NT2/D1 (cell line): ENCODE measurements at places on chromosomes 13 and 19.

- DNase-seq: no peak
These were observed 23.7 kb downstream of the KLF5 start for GRCh38 chr13:73082471-73082870.

DNA sequence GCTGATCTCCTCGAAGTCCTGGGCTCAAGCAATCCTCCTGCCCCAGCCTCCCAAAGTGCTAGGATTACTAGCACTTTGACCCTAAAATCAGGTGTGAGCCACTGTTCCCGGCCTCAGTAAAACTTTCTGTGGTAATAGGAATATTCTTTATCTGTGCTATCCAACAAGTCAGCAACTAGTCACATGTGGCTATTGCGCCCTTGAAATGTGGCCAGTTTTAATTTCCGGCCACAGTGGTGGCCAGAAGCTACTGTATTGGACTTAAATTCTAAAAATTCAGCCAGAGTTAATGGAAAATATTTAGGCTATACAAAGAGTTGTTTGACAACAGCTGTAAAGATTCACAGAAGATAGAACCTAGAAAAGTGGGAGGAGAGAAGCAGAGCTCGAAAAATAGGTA, 30.0 kb downstream of the KEAP1 start:
- no peak for DNase-seq

GRCh38 chr19:12085074-12085818, 20.7 kb downstream of the ZNF844 start:
- no peak for DNase-seq

DNA sequence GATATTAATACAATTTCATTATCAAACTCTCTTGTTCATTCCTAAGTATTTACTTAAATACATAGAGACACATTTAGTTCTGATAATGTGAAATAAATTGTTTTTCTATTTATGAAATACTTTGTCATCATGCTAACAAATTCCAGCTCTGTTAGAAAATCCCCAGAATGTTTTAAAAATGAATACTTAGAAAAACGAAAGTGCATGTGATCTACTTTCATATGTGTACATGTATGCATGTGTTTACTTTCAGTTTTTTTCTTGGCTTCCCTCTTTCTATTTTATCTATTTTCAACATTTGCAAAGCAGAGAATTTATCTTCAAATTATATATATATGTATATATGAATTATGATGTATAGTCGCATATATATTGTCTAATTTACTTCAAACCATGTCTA, 1110.0 kb upstream of the PCDH20 start:
- no peak for DNase-seq

DNA sequence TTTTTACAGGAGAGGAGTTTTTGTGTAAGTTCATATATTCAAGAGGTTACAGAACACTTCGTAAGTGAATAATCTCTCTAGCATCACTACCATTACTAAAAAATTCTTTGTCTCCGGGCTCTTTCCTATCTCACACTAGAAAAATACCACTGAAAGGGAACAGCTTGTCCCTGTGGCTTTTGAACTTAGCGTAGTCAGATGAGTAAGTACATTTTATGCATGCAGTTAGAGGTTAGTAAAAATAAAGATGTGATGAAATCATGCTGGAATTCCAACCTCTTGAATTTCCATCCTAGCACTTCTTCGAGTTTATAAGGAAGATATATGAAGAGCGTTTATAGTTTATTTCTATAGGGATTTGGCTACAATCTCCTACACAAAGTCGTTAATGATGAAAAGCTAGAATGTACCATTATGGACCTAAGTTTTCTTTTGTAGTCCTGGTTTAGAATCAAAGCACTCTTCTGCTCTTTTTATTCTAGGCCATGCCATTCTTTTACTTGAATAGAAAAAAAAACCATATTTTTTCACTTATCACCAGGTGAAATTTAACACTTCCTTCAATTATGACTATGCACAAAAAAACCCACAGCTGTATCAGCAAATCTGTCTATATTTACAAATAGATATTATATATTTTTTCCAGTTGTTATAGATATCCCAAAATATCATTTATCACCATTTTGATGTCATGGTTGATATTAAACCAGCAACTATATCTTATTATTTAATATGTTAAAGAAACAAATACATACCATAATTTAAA, 139.9 kb upstream of the PCDH9 start:
- DNase-seq: no peak

GRCh38 chr19:35862528-35862927, 5.8 kb downstream of the KIRREL2 start:
- DNase-seq: no peak

- DNase-seq: no peak
These were observed 3.0 kb upstream of the WDFY2 start for GRCh38 chr13:51581148-51581820.

DNA sequence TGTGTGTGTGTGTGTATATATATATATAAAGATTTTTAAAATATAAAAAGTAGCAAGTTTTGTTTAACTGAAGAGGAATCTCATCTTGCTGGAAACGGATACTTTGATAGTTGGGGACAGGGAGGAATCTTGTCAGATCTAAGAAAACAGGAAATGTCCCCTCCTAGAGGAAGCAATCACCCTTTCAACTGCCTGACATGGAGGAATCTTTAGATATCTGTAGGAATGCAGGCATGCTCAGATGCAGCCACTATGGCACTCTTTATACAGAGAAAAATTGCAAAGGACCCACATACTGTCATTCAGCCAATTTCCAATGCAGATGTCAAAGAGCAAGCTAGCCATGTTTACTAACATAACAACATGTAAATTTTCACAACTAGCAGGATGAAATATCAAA, 38.8 kb downstream of the ZNF611 start:
- DNase-seq: no peak

GRCh38 chr13:102504002-102504401, 92.8 kb upstream of the TPP2 start:
- DNase-seq: no peak

- DNase-seq: peak; percentile 97
These were observed at the start of gene TM9SF2 for GRCh38 chr13:99501184-99501847. TM9SF2 (plus strand) TSS chr13:99501472; CDS start chr13:99501607, 135 bp downstream.

- no peak for DNase-seq
These were observed 149.2 kb downstream of the MYCBP2 start for GRCh38 chr13:77177646-77178045.

DNA sequence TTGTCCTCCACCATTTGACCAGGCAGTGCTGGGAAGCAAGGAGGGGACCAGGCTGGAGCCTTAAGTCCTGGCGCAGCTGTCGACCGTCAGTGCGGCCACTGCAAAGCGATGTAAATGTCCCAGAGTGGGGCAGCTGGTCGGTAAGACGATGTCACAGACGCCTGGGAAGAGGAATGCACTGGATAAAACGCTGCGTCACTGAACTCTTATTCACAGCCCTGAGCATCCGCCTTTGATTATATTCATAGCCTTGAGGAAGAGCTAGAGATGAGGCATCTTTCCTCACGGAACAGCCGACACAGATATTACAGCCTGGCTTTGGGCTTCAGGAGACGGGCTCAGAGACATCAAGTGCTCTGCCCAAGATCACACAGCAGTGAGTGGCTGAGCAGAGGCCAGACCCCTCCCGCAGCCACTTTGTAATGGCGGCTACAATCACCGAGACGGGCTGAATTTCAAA, 17.6 kb upstream of the TUBGCP3 start:
- DNase-seq: no peak

DNA sequence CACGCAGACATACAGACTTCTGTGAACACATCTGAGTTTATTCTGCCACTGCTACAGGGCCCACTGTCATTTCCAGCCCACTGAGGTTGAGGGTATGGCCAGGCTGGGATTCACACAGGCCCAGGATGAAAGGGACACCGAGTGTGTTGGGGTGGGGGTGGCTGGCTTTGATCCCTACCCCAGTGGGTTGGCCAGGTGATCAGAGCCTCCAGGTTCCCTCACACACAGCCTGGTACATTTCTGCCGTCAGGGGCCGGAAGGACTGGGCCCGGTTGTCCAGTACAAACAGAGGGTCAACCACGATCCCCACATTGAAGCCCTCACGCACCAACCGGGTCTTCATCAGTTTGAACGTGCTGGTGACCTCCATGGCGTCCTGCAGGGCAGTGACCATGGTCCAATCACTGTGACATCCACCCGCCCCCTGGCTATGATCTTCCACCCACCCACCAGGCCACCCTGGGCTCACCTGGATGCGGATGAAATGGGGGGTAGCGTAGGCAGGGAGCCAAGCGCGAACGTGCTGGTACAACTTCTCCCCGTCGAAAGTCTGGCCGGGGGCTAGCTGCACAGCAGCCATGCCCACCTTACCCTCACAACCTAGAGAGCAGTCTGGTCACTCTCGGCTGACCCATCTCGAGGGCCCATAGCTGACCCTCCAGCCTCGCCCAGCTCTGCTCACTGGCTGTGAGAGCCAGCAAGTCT, 13.3 kb downstream of the SLC27A5 start:
- DNase-seq: no peak

DNA sequence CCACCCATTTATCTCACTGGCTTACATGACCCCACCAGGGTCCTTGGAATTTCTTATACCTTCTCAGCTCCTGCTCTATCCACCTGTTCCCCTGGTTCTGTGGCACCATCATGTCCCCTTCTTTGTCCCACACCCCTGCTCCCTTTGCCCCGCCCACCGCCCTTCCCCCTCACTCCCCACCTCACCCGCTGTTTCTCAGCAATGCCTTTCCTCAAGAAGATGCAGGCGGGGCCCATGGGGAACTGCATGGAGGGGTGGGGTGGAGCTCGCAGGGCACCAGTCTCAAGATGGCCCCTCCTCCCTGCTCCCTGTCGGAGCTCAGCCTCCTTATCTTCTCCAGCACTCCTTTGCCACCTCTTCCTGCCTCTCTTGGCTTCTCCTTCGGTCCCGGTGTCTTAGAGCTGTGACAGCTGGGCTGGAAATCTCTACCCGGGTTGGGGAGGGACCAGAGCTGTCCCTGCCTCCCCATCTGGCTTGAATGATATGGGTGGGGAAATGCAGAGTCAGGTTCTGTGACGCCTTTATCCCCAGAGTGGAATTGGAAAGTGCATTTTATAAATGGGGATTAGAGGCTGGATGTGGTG, at the start of gene CABP5:
Gene CABP5 (minus strand): TSS at position 405 of the 584 bp plus-strand sequence. CDS start 157 bp downstream, at position 248.
- no peak for DNase-seq

GRCh38 chr19:43482193-43482592, 16.8 kb upstream of the LYPD3 start:
- no peak for DNase-seq

DNA sequence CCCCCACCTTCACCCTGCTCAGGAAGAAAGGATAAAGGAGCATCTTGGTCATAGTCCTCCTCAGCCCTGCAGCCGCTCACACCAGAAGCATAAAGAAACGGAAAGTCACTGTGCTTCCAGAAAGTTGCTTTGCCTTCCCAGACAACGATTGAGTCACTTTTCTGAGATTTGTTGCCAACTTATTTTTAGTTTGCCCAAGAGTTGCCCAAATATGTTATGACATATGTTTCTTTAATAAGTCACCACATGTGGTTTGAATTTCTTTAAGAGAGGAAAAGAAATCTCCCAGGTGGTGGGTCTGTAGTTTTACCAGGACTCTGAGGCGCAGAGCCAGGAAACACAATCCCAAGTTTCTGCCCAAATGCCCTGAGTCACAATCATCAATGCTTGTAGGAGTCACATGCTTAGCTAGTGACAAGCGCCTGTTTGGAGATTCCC, 63.4 kb upstream of the LRCH1 start:
- no peak for DNase-seq

GRCh38 chr13:112845511-112846144, 123.4 kb upstream of the MCF2L start:
- no peak for DNase-seq

- DNase-seq: no peak
These were observed 3.1 kb downstream of the ZNF69 start for GRCh38 chr19:11890634-11891033.

DNA sequence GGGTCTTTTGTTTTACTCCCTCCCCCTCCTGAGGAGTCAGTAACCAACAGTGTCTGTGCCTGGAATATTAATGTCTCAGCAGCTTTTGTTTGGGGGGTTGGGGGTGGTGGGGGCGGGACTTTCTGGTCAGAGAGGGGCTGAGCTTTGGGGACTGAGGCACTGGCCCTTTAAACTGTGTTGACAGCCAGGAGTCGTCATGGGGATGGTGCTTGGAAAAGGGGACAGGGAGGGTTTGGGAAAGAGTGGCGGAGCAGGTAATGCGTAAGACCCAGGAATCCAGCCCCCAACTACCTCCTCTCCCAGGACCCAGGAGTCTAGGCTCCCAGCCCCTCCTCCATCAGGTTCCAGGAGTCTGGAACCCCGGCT, 5.2 kb downstream of the CADM4 start:
- no peak for DNase-seq

- DNase-seq: no peak
These were observed 68.0 kb upstream of the GPR183 start for GRCh38 chr13:99374994-99375737.

GRCh38 chr19:18541258-18541991, 1.9 kb downstream of the FKBP8 start:
- no peak for DNase-seq

DNA sequence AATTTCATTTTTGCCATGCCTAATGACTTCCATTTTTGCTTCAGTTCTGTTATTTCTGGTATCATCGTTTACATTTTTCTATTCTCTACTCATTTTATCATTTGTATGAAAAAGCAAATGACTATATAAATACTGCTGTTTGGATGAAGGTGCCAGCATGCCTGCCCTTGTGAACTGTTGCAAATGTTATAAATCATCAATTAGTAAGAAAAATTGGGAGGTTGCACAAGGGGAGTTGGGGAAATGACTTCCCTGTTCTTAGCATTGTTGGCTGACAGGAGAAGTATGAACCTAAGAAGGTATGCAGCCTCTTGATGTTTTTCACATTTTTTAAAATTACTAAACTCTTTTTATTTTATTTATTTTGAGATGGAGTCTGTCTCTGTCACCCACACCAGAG, 15.1 kb downstream of the SAFB start:
- no peak for DNase-seq

DNA sequence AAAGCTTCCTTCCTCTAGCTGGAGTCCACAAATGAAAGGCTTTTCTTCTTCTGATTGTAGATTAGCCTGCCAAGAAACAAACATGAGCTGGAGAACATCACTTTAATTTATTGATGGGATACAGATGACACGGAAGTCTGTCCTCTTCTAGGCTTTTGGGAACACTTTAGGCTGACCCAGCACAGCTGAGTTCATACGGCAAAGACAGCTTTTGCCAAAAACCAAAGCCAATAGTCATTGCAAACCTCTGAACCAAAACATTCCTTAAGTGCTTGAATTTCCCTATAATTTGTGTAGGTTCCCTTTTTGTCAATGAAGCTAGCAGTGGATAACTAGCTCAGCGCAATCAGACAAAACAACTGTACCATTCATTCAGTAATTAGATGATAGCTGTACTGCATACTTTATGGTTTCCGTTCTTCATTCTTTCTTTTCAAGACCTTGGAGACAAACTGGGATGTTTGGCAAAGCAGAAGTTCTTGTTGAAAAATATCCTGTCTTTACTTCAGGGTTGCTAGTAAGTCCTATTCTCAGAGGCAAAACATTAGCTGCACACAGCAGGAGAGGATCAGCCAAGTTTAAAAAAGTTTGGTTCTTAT, 95.7 kb upstream of the SPRY2 start:
- no peak for DNase-seq

GRCh38 chr19:50224986-50225747, 21.7 kb downstream of the MYH14 start:
- no peak for DNase-seq

- DNase-seq: no peak
These were observed 459 bp upstream of the TMEM59L start for GRCh38 chr19:18612051-18612771.
